ENCODE measurements at places on chromosomes 7 and 10. TPM values are rescaled to one million over a fixed set of nuclear protein-coding genes. Genes with fewer than 3 reads are reported as not detected.

- DNase-seq, result no peak
Measured at GRCh38 chr7:130149281-130150139, 55.7 kb downstream of the TMEM209 start.

- no peak for DNase-seq
Measured at GRCh38 chr10:69352569-69353264, 64.0 kb downstream of the TACR2 start.

Gene CALHM3
- not detected for total RNA-seq

- no peak for DNase-seq
Measured at GRCh38 chr7:132777414-132777813, 201.1 kb upstream of the PLXNA4 start.

Gene ADRB1
- total RNA-seq, result not detected

DNA sequence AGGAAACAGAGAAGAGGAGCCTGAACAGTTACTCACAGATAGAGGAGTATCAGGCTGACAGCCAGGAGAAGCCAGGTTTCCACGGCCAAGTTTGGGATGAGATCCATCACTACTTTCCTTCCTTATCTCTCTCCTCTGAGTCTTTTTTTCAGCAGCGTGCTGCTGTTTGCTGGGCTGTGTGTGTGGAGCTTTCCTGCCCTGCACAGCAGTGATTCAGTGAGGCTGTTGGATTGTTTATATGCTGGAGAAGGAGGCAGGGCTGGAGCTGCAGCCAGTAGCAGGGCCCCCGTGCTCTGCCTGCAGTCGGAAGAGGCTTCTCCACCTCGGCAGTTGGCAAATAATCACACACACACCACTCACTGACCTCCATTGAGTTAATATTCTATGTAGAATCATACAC lies at the start of gene CYP3A7:
Gene CYP3A7, minus strand, starts transcription at position 210 of the 400 bp plus-strand sequence. Its CDS starts 103 bp downstream, at position 107.
- no peak for DNase-seq

DNA sequence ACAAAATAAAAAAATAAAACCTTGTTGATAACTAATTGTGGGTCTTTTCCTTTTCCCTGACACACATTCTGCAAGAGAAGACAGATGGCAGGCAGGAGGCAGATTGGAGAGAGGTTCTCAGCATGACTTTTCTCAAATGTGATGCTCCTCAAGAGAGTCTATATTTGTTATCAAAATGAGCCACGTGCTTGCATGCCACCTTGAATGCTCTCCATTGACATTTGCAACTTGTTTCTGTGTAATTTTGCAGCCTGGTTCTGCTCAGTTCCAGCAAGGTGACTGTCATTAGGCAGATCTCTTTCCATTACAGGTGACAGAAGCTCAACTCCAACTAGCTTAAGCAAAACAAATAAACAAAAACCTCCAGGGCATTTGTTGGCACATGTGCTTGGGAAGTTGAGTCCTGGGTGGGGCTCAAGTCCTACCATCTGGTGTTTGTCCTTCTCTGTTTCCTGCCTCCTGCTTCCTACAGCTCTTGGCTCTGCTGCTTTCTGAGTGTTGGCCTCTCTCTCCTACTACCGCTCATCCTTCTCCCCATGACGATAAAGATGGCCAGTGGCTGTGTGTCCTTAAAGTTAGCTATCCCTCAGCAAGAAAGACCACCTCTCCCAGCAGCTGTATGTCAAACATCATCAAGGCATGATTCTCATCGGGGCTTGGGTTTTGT lies 56.7 kb downstream of the GRK5 start:
- DNase-seq, result no peak

Gene SKIDA1
- 0.11 TPM for total RNA-seq

Gene MAPK8
- 82.8 TPM for total RNA-seq

Data from activated T-helper 2 cell treated with anti-CD3 and anti-CD28 coated beads, Interferon-gamma antibody, Interleukin-2, Interleukin-4, amounts not matched to agents 10 μg/mL and 5 μg/mL and 100 μg/mL, durations not matched to agents 14 hours and 24 hours and 36 hours (primary cell).